ENCODE measurements at places on chromosomes 7 and 10. TPM values are rescaled to one million over a fixed set of nuclear protein-coding genes. Genes with fewer than 3 reads are reported as not detected.

MRC1 gene
- polyA plus RNA-seq, result 17.6 TPM

SPDYE2B gene
- polyA plus RNA-seq, result 2.5 TPM

GBX1 gene
- not detected for polyA plus RNA-seq

CDCA7L gene
- 46.6 TPM for polyA plus RNA-seq

KLF14 gene
- polyA plus RNA-seq, result 0.18 TPM

BRAT1 gene
- polyA plus RNA-seq, result 26.2 TPM

TMEM130 gene
- polyA plus RNA-seq, result 0.18 TPM

WNT8B gene
- not detected for polyA plus RNA-seq

KCP gene
- 7.5 TPM for polyA plus RNA-seq

NME8 gene
- polyA plus RNA-seq, result not detected

PARD3 gene
- polyA plus RNA-seq, result 48.8 TPM

IFIT3 gene
- 15.2 TPM for polyA plus RNA-seq

SHTN1 gene
- polyA plus RNA-seq, result 30.1 TPM

GDF2 gene
- polyA plus RNA-seq, result 0.38 TPM

TLL2 gene
- 0.26 TPM for polyA plus RNA-seq
